ENCODE measurements at places on chromosomes 1 and 21.

- no peak for DNase-seq
Observed at GRCh38 chr1:7421471-7422075, 349.5 kb upstream of the VAMP3 start.

GRCh38 chr1:37040261-37040660, 5.9 kb upstream of the GRIK3 start:
- DNase-seq = peak; percentile 65

GRCh38 chr1:112689842-112690237, 15.4 kb downstream of the MOV10 start:
- DNase-seq = no peak

GRCh38 chr1:228349701-228350171, 56.9 kb downstream of the TRIM11 start:
- DNase-seq = no peak

- DNase-seq = no peak
Observed at GRCh38 chr1:12173631-12174121, 6.9 kb downstream of the TNFRSF1B start.

DNA sequence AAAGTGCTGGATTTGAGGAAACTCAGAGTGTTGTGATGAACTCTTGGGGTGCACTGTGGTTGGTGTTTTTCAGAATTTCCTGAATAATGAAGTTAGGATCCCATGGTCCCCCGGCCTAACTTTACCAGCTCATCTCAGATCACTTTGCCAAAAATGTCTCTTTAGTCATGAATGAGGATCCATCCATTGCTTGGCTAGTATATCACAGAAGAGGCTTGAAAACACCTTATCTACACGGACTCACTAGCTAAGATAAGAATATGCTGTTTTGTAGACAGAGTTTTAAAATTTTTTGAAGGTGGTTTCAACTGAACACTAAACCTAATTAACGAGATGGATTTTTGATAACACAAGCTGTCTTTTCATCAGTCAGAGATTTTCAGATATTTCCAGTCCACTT, 53.8 kb downstream of the IVNS1ABP start:
- no peak for DNase-seq

Measured in NCI-H2107 (cell line).